Right kidney (tissue), 9 donors: ENCODE measurements at places on chromosomes 7 and 10.

DNA sequence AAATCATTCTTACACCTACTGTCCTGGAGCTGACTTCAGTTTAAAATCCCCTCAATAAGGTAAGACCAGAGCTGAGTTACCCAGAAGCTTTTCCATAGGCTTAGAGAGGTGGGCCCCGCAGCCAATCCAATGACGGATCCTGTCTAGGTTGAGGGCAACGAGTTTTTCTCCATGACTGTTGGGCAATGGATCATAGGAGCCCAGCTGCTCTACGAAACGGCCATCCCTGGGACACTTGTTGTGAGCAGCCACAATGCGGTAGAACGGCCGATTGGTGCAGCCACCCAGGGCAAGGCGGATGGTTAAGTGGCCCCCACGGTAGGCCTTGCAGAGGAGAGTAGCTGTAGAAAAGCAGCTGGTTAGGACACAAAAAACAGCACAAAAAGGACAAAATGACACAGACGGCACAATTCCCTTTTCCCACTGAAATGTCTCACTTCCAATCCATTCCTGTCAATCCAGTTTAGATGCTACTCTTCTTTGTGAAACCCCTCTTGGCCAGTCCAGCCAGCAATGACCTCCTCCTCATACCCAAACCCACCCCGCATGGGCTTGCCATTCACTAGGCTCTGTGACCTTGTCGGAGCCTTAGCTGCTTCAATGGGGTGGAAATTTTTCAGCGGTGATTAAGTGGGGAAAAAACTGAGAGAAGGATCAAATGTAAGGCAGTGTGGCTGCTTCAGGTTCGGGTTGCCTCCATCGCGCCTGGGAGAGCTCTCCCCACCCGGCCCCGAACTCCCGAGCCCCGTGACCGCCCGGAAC, 580 bp downstream of the MRPS16 start:
- no peak for DNase-seq

DNA sequence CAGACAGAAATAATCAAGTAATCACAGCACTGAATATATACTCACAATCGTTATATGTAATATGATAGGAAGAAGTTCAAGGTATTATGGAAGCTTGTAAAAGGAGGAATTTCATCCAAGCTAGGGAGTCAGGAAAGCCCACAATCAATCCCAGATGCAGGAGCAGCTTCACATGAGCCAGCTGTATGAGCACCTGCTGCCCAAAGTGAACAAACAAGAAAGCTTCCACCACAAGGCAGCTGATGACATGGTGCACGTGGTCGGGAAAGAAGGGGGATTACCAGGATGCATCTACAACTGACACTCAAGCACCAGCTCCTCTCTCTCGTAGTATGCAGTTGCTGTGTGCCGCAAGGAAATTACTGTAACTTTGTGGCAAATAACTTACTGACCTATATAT, 225.2 kb downstream of the XPNPEP1 start:
- no peak for DNase-seq

GRCh38 chr7:7771452-7771851, 53.0 kb upstream of the RPA3 start:
- DNase-seq, result no peak

DNA sequence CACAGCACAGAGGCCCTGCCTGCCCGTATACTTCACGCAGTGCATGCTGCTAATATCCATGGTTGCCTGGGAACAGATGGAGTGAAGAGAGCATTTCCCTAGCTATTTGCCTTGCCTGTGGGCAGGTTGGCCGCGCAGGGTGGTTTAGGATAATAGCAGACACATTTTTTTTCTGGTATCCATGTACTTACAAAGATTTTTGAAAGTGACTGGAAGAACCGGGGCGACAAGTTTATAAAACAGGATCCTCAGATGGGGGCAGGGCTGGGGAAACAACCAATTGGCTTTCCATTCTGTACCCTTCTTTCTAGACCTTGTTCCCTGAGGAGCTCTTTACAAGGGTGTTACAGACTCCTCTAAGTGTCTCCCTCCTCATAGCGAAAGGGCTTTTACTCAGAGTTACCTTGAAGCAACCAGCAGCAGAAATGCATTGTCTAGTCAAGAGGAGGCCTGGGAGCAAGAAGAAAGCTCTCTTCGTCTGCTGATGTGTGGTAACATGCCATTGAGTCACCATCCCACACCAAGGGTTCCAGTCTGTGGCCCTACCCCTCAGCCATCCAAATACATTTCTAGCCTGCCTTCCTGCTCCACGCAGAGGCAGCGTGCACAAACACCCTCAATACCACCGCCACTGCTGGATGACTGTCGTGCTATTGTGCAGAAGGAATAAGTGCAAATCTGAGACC, 31.5 kb downstream of the MTURN start:
- DNase-seq, result no peak

GRCh38 chr7:35037211-35037525, at the start of gene DPY19L1:
TSS of gene DPY19L1 (minus strand) at chr7:35037485. CDS start at chr7:35037394, 91 bp downstream.
- DNase-seq, result peak; percentile 83

- no peak for DNase-seq
Observed at GRCh38 chr7:5630670-5631069, 150.8 kb downstream of the RNF216 start.

DNA sequence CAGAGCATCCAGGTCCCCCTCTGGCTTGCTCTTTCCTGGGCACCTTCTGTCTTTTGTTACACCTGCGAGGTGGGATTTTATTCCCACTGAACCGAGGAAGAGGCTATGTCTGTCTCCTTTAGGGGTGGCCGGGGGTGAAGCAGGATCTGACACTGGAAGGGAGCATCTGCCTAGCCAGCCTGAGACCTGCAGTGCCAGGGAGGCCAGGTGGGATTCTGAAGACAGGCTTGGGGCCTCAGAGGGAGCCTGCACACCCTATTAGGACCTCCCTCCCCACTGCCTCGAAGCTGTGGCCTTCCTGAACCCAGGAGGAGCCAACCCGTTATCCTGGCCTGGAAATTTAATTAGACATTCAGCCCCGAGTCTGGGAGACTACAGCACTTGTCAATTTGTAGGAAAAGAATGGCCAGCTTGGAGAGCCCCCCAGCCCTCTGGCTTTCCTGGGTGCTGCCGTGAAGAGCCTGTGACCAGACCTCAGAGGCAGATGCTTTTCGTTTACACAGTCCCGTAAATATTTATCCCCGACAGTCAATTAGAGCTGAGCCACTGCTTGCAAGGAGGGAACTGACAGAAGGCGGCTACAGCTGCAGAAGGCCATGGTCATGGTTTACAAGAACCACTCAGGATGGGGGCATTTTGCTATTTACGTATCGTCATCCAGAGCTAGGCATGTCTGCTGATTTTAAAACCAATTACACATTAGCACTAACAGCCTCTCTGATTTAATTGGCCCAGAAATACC, 19.7 kb downstream of the CHAT start:
- no peak for DNase-seq

- peak; percentile 70 for DNase-seq
Observed at GRCh38 chr7:1367501-1368183, 91.6 kb downstream of the MICALL2 start.
